ENCODE measurements at places on chromosomes 7 and 10.

GRCh38 chr10:44201656-44202055 lies 183.2 kb downstream of the CXCL12 start:
- no peak for DNase-seq

GRCh38 chr10:117174439-117175214 lies 22.7 kb upstream of the KCNK18 start:
- DNase-seq = peak; percentile 76

- no peak for DNase-seq
Observed at GRCh38 chr10:55801353-55801661, 559.8 kb downstream of the ZWINT start.

- peak; percentile 91 for DNase-seq
Observed at GRCh38 chr10:11045995-11046775, 28.5 kb downstream of the CELF2 start.

GRCh38 chr7:157195868-157196267 lies 57.1 kb downstream of the UBE3C start:
- no peak for DNase-seq

GRCh38 chr7:23120106-23120505 lies 14.5 kb downstream of the KLHL7 start:
- no peak for DNase-seq

DNA sequence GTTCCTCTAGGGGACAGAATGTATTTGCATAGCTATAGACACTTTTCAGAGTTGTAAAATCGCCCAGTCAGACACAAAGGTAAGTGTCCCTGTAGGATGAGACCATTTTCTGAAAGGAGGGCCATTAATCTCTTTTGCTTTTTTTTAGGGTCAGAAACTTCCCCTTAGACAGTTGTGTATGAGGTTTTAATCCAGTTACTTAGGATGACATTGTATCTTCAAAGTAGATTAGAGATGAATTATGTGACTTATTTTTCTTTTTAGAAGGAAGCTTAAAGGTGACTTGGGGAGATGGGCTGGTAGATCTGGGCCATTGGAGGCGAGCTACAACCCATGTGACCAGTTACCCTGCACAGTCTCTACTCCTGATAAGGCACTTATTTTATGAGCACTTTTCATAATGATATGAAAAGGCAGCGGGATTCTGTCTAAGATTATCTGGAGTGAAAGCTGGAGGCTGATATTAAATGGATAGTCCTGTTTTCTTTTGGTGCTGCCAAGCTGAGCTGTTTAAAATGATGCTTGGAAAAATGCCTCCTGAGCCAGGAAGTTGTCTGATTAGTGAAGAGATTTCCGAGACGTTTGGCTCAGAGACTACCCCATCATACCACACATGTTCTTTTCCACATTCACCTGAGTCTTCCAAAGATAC lies 264.3 kb downstream of the AUTS2 start:
- DNase-seq = no peak

GRCh38 chr10:74244097-74244685 lies 93.2 kb downstream of the ADK start:
- DNase-seq = no peak

DNA sequence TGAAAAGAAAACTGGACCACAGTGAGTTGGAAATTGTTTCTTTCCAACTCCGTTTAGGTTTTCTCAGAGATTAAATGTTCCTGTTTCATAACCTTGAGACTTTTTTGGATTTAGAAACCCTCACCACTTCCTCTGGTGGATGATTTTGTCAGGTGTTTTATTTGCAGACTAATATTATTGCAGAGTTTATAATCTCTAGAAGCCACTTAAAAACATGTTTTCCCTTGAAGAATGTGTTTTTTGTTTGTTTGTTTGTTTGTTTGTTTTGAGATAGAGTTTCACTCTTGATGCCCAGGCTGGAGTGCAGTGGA lies 520 bp upstream of the MICU1 start:
- no peak for DNase-seq

DNA sequence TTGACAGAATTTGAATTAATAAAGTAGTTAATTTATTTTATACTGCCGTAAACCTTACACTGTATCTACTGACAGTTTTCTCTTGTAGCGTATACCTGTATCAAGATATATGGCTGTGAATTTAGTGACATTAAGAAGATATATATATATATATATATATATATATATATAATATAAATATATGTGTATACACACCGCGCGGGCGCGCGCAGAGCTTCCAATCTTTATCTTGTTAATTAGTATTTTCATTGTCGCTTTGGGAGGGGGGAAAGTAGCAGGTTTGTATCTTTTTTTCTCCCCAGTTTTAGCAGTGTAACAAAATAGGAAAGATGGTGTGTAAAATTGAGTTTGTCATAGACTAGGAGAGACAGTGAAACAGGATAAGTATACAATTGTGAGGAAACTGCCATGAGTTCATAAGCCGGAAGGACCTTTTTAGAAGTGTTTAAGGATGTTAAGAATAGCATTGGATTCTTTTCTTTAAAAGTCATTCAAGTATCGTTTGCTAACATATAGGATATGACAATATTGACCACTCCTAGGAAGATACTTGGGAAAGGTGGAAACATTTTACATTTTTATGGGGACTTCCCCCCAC lies 2.0 kb downstream of the PLEKHA1 start:
- DNase-seq = no peak

- peak; percentile 40 for DNase-seq
Observed at GRCh38 chr7:163298-163695, 29.1 kb upstream of the FAM20C start.

- DNase-seq = no peak
Observed at GRCh38 chr7:38189231-38189938, 11.3 kb downstream of the STARD3NL start.

DNA sequence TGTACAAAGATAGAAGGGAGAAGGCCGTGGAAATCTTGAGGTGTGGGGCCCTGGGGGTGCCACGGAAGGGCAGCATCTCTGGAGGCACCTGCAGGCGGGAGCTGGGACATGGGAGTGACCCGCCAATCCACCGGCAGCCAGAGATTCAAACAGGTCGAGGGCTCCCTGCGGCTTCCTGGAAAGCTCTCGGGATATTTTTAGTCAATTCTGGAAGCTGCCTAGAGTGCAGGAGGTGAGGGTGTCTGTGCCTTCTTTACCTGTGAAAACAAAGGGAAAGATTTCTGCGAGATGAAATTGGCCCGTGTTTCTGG lies 16.6 kb downstream of the MNX1 start:
- no peak for DNase-seq

GRCh38 chr7:17132726-17133125 lies 165.7 kb upstream of the AHR start:
- no peak for DNase-seq

- DNase-seq = no peak
Observed at GRCh38 chr10:114881901-114882300, 56.1 kb upstream of the TRUB1 start.

DNA sequence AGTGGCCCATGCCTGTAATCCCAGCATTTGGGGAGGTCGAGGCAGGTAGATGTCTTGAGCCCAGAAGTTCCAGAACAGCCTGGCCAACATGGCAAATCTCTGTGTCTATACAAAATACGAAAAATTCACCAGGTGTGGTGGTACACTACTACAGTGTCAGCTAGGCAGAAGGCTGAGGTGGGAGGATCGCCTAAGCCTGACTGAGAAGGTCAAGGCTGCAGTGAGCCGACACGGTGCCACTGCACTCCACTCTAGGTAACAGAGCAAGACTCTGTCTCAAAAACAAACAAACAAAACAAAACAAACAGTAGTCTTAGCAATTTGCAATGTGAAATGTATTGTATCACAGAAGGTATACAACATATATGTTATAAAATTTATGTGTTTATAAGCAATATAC lies 348.0 kb downstream of the SEMA3D start:
- DNase-seq = no peak
